AG08395 (cell line): ENCODE measurements at places on chromosomes 16 and 17.

DNA sequence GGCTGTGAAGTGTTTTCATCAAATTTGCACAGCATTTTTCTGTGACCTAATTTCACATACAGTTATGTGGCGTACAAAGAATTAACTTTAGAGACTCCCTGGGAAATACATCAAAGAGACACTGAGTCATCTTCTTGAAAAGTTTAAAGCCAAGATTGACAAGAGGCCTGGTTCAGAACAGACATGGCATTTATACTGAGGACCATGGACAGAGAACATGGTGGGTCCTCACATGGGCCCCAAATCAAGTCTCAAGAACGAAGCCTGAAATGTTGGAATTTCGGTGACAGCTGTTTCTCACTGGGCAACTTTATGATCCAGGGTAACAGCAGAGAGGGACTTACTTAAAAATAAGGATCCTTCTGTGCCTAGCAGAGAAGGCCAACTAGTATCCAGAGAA is 311.5 kb upstream of the KCNJ16 start:
- DNase-seq, result no peak

- no peak for DNase-seq
Observed at GRCh38 chr17:49028271-49028670, 31.1 kb downstream of the IGF2BP1 start.

- DNase-seq, result no peak
Observed at GRCh38 chr16:24138575-24138974, 117.6 kb upstream of the CACNG3 start.

GRCh38 chr17:40341808-40342503 is 22.6 kb downstream of the GJD3 start:
- peak; percentile 70 for DNase-seq

GRCh38 chr16:22195695-22196558 is 10.2 kb upstream of the EEF2K start:
- peak; percentile 80 for DNase-seq

DNA sequence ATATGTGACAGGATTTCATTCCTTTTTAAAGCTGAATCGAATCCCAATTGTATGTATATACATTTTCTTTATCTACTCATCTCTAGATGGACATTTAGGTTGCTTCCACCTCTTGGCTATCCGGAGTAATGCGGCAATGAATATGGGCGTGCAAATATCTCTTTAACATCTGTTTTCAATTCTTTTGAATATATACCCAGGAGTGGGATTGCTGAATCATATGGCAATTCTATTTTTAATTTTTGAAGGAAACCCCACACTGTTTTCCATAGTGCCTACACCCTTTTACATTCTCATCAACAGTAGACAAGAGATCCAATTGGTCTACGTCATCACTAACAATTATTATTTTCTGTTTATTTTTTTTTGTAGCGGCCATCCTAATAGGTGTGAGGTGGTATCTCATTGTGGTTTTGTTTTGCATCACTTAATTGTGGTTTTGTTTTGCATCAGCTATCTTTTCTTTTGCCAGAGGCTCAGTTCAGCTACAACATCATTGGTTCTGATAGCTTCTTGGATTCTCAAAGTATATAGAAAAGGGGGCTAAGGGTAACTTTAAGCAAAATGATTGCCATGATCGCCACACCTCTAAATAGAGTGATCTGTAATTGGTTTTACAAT is 25.6 kb upstream of the MAP2K6 start:
- DNase-seq, result no peak

- DNase-seq, result no peak
Observed at GRCh38 chr16:74107795-74108610, 188.6 kb upstream of the PSMD7 start.

GRCh38 chr17:61997664-61998063 is 67.4 kb downstream of the MED13 start:
- DNase-seq, result peak; percentile 22

GRCh38 chr16:20995711-20996110 is 95.1 kb downstream of the LYRM1 start:
- DNase-seq, result no peak

DNA sequence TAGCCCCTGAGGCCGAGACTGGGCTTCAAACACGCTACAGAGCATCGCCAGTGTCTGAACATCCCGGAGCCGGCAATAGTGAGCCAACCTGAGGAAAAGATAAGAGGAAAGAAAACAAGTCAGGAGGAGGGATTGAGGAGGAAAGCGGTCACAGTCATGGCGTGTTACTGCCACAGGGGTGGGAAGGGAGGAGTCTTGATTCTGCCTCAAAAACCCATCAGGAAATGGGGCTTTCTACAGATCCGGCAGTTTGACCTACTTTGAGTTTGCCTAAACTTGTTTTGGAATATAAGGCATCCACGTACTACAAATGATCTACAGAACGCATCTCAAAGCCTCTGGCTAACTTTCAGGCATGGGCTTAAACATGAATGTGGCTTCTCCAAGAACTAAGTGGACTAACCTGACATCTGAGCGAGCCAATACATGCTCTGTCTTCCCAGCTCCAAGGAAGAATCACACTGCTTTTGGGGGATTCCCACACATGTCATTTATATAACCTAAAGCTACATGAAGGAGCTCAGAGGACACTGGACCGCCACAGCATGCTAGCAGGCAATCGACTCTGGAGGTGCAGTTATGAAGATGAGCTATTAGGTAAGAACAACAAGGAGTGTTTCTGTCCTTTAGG is 96.6 kb downstream of the WDR59 start:
- DNase-seq, result no peak

DNA sequence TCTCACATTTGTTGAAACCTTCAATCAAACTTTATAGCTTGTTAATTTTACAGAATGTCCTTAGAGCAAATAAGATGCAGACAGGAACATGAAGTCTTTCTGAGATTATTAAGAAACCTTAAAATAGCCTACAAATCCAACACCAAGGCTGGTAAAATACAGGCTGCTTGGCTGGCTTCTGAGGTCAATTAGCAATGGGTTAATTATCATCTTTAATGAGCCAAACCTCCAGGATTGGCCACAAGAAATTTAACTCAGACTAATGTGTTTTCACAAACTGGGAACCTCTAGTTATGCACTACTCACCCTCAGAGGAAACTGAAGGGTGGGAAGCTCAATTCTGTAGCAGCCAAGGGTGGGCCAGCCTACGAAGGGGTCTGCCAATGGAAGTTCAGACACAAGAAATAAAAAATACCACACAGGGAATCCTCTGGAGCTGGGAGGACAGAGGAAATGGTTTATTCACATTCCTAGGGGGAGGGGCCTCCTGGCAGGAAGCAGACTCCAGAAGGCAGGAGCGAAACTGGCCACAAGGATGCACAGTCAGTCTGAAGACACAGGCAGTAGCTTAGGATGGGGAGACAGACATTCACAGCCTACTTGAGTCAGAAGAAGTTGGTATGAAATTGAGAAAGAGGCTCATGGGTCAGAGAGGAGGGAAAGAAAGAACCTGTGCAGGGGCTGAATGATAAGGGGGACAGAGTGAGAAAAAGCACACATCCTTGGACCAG is 36.1 kb downstream of the HIC1 start:
- DNase-seq, result peak; percentile 95

DNA sequence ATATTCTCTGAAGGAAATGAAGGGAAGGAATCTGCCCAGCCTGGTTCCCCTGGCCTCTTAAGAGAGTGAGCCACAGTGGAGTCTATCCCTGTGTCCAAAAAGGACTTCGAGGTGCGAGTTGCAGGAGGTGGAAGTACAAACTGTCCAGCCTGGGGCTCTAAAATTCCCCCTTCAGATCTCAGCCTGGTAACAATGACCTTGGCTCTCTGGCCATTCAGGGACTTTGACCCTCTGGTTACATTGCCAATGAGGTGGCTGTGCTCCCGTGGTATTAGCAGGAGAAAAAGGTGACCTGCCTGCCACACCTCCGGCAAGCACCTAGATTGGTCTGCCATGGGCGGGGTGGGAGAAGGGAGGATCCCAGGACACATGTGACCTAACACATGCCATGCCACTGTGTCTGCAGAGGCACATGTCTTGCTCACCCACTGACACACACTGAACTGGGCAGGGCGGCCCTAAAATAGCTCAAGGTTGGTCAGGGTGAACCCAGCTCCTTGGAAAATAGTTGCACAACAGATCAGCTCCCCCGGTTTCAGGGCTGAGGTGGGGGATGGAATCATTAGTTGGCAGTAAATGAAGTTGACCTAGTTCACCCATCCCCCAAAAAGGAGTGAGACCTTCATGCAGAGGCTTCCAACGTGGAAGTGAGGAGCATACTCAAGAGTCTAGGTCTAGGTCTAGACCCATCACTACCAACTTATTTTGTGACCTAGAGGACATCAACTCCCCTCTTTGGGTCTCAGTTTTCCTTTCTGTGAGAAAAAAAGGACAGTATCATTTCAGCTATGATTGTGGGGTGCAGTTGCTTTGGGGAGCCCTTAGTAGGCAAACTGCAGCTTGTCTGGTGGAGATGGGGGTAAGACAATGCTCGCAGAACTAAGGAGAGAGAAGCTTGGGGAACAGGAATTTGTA is 2.2 kb downstream of the NR1D1 start:
- DNase-seq, result peak; percentile 52

GRCh38 chr17:73956595-73957465 is 246.6 kb upstream of the RPL38 start:
- DNase-seq, result peak; percentile 60

DNA sequence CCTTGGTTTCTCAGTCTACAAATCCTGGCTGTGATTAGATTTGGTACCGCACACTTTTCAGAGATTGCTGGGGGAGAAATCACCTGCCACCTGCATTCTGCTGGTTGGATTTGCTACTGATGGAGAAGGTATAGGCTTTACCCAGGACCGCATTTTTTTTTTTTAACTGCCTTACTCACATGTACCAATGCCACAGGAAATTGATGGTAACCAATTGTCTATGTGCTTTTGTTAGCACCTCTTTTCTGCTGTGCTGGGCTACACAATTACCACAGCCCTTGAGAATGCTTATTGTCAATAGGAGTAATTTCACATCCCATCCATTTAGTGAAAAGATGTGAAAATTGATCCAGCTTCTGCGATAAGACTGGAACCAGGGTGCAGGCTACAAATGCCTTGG is 74.4 kb upstream of the TANC2 start:
- no peak for DNase-seq

DNA sequence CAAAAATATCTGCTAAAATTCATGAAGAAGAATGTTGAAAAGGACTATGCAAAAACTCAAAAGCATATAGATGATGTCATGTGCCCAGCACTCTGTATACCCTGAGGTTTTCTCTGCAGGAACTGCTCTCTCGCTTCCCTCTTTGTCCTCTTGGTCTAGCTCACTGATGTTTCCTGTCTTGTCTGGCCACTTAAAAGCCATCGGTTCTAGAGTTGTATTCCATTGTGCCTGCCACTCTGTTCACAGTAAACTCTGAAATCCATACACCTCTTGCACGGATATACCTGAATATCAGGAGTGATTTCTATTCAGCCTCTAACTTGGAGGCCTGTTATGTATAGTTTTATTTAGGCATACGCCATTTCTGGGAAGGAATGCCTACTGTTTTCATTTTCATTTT is 101.0 kb upstream of the CNTNAP4 start:
- DNase-seq, result no peak

DNA sequence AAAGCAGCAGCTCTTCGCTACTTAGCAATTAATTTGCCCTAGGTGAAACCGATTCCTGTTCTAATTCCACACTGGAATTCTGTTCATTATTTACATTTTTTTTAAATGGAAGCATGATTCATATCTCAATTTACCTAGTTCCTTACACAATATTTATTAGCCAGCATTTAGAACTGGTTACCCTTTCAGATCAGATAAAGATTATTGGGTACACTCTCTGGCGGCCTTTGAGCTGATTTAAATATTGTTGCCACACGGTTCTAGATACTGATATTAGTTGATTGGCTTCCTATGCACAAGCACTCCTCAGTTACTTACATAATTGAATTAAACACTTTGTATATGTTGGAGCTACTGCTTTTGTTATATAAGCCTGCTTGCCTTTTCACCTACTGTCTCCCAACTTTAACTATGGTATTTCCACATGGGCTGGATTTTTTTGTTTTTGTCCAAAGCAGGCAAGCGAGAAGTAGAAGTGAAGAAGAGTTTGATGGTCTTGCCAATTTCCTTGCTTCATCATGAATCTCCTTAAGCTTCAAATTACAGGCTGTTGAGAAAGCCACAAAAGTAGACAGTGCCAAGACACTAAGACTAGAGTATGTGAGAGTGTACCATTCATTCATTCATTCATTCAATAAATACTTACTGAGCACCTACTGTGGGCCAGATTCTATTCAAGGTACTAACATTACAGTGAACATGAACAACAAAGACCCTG is 3.9 kb upstream of the ALDH3A2 start:
- no peak for DNase-seq

- no peak for DNase-seq
Observed at GRCh38 chr17:10757067-10757466, 27.2 kb upstream of the TMEM220 start.

DNA sequence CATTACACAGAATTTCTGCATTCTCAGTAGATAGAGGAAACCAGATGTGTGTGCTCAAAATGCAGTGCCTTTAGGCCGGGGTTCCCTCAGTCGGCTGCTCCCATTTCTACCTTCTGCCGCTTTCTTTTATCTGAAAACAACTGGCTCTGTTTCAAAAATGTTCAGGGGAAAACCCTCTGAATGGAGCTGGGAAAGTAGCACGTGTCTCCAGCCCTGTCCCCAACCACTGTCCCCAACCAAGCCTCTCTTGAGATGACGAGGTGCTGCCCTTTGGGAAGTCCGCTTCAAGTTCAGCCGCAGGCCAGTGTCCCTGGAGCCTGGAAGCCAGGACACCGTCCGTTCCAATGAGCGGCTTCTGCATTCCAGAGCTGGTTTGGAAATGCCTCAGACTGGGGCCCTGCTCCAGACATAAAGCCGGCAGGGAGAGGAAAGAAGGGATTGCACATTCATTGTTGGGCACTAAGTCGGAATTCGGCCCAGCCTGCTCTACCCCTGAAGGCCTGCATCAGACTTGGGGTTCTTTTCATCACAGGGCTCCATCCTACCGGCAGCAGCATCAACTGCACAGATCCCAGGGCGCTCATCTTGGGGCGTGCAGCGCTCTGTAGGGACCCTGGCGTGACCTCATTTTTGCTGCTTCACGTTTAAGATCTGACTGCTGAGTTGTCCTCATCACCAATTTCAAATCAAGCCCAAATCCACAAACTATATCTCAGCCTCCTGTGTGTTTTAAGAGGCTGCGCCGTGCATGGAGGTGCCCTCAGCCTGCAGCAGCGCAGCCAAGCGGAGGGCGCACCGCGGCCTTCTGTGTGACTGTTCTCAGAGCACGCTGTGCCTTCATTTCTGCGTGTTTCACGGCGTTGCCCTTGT is 111.3 kb downstream of the BANP start:
- peak; percentile 94 for DNase-seq

- DNase-seq, result no peak
Observed at GRCh38 chr16:79381603-79382042, 218.9 kb downstream of the MAF start.

- DNase-seq, result no peak
Observed at GRCh38 chr17:58192612-58193011, at the start of gene EPX. Gene EPX (plus strand): TSS chr17:58192726. CDS start chr17:58192847, 121 bp downstream.

GRCh38 chr17:51807460-51807859 is 351.1 kb downstream of the CA10 start:
- DNase-seq, result no peak

- no peak for DNase-seq
Observed at GRCh38 chr17:67449845-67450755, 73.0 kb downstream of the PITPNC1 start.

- DNase-seq, result no peak
Observed at GRCh38 chr17:36599546-36600250, 1.7 kb upstream of the MRM1 start.
